ENCODE measurements at places on chromosomes 1 and 21.

- no peak for DNase-seq
Measured at GRCh38 chr1:206079135-206079534, 26.2 kb downstream of the RHEX start.

DNA sequence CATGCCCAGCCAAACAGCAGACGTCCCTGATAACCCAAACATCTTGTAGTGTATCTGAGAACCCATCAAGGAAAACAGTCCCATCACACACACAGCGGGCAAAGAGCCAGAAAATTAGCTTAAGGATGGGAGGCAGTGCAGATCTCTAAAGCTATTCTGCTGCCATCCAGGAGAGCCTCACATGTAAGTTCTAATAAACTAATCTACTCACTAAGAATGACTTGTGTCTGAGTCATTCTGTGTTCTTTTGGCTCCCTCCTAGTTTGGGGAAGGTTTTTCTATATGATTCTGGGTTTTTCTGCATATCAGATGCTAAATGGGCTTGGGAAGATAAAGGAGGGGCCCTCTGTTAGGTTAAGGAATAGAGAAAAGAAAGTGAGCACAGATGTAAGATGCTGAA lies 162.8 kb downstream of the HUNK start:
- no peak for DNase-seq

GRCh38 chr1:184427722-184428121 lies 40.9 kb downstream of the C1orf21 start:
- DNase-seq = no peak

DNA sequence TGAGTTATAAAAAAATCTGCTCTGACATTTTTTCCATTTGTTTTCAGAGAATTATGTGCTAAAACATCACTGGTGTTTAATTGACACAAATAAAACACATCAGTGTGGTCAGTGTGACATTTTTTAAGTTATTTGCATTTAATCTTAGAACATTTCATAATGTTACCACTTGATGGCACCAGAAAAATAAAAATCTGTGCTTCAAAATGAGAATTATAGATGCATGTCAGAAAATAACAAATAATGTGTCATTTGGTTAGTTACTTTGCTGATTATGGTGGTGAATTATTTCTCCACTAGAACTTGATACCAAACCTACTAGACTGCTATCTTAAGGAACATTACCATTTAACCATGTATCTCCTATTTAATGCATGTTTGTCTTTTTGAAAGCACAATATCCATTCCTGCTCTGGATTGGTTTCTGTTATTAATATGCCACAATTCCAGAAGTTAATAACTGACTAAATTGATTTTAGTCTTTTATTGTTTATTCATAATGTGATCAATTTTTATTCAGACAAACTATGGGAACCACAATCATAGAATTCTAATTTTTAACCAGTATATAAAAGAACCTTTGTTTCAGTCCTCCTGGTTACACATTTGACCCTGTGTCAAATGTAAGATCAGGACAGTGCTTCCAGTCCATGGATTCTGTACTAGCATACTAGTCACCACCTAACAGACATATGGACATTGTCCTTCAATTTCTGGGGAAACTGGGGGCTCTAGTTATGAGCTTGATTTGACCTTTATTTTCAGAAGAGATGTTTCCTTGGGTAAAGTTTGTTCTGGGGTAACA lies 81.0 kb downstream of the RPS6KC1 start:
- DNase-seq = no peak

DNA sequence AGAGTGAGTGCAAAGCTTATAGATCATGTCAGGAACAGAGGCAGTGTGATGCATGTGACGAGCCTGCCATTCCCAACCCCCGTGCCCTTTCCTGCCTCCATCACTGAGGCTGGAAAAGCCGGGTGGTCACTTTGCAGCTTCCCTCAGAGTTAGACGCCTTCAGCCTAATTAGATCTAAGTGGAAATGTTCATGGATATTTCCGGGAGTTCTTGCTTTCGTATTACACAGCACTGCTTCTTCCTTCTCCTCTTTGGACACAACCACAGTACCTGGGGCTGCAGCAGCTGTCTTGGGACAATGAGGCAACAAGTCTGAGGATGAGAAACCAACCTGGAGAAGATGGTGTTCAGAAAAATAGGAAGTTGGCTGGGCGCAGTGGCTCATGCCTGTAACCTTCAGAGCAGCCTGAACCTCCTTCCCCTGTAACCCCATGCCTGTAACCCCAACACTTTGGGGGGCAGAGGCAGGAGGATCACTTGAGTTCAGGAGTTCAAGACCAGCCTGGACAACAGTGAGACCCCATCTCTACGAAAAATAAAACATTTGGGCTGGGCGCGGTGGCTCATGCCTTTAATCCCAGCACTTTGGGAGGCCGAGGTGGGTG lies 24.5 kb downstream of the SERINC2 start:
- no peak for DNase-seq

- DNase-seq = no peak
Measured at GRCh38 chr1:107649023-107649422, 316.0 kb downstream of the VAV3 start.

DNA sequence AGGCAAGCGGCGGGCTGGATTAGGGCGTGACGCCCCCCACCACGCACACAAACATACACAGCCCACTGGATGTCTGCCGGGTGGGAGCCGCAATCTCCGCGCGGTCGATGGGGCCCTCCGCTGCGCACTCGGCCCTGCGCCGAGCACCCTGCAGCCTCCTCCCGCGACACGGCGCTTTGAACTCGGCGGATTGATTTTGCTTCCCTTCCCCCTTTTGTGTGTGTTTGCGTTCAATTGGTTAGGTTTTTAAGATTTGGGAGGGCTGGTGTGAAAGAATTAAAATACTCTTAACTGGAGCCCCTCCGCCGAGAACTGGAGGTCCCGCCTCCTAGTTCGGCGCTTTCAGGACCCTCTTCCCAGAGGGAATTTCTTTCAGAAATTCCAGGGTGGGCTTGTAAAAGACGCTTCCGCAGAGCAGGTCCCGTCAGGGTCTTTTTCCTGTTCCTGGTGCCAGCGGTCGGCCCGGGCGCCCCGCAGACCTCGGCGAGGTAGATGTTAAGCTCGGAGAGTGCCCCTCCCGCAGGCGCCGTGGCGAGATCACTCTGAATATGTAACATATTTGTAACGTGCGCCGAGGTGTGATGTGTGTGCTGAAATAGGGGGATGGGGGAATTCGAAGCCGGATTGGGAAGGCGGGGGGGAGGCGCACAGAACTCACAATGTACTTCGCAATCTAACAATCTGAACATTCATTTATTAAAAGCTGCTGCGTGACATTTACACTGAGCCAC lies 8.0 kb upstream of the BARHL2 start:
- DNase-seq = no peak

DNA sequence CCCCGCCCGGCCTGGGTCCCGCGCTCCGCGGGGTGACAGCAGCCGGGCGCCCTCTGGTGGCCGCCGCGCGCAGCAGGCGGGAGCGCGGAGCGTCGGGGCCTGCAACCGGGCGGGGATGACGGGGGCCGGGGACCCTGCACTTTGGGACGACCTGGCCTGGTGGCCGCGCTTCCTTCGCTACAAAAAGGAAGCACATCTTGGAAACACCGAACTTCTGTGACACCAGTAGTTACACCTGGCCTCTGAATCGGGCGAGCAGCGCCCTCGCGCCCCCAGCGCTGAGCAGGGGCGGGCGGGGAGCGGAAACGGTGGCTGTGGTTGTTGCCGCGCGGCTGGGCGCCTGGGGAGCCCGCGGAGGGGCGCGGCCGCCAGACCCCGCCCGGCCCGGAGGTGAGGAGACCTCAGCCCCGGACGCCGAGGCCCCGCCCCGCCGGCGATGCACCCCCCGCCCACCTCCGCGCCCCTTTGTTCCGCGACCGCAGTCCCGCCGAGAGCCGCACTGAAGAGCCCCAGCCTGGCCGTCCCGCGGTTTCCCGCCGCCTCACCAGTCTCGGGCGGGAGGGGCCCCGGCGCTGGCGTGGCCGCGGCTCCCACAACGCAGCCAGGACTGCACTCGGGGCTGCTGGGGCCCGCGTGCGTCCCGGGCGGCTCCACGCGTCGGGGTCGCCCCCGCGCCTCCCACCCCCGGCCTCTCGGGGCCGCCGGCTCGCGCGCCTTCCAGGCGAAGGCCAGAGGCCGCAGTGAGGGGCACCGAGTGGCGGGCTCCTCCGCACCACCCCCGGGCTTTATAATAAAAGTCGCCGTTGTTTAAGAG lies 59.3 kb downstream of the H3-3A start:
- DNase-seq = peak; percentile 75

DNA sequence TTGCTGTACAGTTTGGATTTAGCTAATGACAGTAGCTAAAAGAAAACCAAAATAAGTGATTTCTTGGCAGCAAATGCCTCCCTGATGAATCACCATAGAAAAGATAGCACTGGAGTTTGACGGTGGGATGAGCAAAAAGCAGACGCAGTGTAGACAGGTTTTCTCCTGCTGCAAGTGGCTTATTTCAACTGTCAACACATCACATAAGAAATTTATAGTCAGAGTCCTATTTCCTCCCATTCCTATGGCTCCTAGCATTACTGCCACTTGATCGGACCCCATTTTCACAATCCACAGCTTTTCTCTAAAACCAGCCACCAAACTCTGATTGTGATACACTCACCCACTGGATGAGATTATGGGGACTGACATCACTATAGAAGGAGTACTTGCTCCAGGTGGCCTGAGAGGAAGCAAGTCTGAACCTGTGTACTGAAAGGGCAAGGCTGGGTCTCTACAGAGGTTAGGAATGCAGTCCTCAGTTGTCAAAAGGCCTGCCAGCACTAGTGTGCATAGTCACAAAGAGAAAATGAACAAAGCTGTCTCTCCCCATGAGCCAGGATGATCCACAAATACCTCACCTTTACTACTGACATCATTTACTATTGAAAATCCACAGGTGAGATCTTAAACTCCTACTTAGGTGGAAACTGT lies 359.8 kb downstream of the LTN1 start:
- no peak for DNase-seq

GRCh38 chr1:203480084-203480483 lies 4.5 kb downstream of the PRELP start:
- no peak for DNase-seq

- DNase-seq = no peak
Measured at GRCh38 chr1:179030130-179030529, 4.4 kb downstream of the FAM20B start.

DNA sequence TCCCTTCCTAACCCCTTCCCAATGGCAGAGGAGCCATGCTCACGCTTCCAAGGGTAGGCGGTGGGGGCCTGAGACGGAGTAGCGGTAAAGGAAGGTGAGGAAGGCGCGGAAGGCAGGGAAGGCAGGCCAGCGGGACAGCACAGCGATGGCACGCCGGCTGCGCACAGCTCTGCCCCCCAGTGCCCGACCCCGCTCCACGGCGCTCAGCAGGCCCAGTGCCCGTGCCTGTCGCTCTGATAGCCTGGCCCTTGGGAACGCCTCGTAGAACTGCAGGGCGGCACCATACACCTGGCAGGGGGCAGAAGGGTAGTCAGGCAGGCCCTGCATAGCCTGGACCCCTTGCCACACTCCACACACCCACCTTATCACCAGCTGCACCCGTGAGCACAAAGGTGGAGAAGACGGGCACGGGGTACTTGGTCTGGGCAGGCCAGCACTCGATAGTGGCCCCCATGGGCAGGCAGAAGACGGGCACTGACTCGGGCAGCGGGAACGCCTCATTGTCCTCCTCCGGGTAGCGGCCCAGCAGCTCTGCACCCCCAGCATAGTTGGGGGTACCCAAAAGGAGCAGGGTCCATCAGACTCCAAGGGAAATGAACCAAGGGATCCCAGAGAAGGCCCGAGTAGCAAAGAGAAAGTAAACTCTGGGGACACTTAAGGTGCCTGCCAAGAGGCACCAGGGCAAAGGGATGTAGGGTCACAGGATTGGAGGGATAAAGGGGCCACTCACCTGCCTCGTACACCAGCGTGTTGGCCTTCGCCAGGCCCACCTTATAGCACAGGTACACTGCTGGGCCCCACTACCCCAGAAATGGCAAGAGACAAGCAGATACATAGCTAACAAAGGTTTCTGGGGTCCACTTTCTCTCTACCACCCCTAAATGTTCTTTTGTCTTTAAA lies 4.4 kb downstream of the DENND4B start:
- no peak for DNase-seq

DNA sequence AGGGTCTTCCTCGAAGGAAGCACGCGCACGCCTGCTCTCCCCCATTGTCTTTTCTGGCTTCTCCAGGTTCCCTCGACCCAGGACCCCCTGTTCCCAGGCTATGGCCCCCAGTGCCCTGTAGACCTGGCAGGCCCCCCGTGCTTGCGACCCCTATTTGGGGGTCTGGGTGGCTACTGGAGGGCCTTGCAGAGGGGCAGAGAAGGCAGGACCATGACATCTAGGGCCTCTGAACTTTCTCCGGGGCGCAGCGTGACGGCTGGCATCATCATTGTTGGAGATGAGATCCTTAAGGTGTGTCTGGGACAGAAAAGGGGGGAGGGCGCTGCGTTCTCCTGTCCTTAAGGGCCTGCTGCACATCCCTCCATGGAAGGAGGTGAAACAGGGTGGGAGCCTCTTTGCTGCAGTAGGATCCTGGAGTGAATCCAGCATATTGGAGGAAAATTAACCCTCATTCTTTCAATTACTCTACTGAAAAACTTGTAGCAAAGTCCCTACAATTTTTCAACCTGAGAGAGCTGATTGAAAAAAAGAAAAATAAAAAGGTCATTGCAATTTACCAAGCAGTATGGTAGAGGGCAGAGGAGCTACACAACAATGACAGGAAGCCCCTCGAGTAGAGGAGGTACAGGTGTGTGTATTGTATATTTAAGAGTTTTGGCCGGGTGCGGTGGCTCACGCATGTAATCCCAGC lies 777 bp downstream of the FLAD1 start:
- no peak for DNase-seq

- no peak for DNase-seq
Measured at GRCh38 chr1:164308101-164308500, 250.9 kb upstream of the PBX1 start.

DNA sequence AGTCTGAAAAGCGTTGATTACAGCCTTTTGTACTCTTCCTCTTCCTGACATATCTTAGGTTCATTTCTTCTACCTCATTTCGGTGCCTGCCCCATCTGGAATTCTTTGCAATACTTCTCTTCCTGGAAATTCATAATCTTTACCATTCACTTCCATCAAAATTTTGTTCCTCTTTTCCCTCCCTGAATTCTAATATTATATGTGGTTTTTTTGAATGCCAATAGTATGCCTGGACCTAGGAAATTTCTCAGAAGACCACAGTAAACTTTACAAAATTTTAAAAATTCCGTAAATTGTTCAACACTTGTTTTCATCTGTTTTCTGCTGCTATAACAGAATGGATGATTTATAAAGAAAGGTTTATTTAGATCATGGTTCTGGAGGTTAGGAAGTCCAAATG lies 76.8 kb downstream of the MAP3K7CL start:
- DNase-seq = no peak

GRCh38 chr1:59244891-59245290 lies 52.0 kb upstream of the FGGY start:
- no peak for DNase-seq

- no peak for DNase-seq
Measured at GRCh38 chr1:20123722-20124455, 4.6 kb upstream of the PLA2G2D start.

GRCh38 chr1:111988743-111989453 lies 570 bp downstream of the KCND3 start:
- peak; percentile 23 for DNase-seq

- DNase-seq = no peak
Measured at GRCh38 chr1:90725657-90726424, 8.7 kb upstream of the BARHL2 start.

Measured in colonic mucosa (tissue), 4 donors.